NCI-H1930 (cell line): ENCODE measurements at places on chromosomes 6 and 20.

DNA sequence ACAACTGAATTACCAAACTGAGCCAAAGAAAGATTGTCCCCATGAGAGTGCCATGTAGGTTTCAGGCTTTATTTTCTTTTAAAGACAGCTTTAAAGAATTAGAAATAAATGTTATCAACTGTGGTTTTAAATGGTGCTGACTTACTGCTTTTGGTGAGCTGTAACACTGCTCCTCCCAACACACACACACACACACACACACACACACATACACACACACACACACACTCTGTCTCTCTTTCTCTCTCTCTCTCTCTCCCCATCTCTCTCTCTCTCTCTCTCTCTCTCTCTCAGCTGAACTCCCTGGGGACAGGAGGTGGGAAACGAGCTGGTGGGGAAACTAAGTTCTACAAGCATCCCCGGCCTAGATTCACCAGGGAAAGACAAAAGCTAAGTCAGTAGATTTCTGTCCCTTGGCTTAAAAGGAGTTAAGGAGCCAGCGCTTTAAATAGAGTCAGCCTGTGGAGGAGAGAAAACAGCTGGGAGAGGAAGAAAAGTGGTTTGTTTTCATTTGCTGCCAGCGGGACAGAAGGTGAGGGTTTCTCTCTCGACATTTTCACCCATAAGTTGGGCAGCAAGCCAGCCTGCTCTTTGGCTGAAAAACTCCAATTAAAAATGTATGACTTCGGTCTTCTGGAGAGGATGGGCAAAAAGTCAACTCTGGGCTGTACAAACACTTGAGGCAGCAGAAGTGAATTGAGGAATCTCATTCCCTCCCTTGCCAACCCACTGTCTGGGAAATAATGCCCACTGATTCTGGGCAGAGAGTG lies 27.4 kb downstream of the CBLN4 start:
- no peak for DNase-seq

GRCh38 chr6:94289131-94289530 lies 869.8 kb upstream of the EPHA7 start:
- no peak for DNase-seq

DNA sequence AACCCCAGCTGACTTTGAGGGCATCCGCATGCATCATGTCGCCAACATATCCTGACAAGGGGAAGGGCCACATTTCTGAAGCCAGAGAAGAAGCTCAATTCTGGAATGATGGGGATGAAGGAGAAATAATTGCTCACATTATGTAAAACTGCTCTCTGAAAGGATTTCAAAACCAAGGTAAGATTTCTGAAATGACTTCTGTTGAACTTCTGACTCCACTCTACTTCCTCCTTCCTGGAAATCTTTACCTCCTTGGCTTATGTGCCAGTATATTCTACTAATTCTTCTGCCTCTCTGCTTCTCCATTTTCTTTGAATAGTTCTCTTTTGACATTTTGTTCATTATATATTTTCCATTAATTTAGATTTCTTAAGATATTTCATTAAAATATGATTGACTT lies 31.9 kb downstream of the HLA-DPB1 start:
- no peak for DNase-seq

DNA sequence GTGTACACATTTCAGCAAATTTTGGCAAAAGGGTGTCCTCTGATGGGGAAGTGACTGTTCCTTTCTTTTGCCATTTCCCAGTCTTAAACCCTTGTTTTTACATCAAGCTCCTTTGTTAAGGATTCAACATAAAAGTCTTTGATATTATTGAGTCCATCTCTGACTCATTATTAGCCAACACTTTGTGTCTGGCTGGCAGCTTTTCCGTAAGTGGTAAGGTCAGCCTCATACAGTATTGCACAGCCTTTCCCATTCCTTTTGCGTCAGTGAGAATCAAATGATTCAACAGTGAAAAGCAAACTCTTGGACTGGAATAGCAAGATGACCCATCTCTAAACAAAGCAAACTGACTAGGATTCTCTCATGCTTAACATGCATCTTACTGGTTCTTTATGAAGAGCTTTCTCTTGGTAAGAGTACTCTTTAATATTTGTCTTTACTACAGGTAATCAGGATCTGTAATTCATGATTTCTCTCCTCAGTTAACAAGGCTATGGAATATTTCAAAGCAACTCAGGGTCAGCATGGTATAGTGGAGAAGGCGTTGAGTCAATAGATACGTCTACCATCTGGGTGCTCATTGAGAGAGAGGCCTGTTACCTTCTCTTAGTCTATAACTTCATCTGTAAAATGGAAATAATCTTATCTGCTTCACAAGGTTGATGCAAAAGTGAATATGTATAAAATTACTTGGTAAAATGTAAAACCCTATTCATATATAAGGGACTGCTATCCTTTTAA lies 183.6 kb downstream of the PRL start:
- DNase-seq = no peak
